ENCODE measurements at places on chromosomes 12 and 14. TPM values are rescaled to one million over a fixed set of nuclear protein-coding genes. Genes with fewer than 3 reads are reported as not detected.

Gene KRT6A
- 1.5 TPM for polyA plus RNA-seq

Gene HOXC12
- polyA plus RNA-seq: not detected

Gene PKP2
- polyA plus RNA-seq: 14.8 TPM

Gene FAM90A1
- 0.67 TPM for polyA plus RNA-seq

Gene ERGIC2
- 71.3 TPM for polyA plus RNA-seq

Gene RPL10L
- polyA plus RNA-seq: 182 TPM

Gene GAS2L3
- polyA plus RNA-seq: 10.4 TPM

Gene METTL3
- 81.1 TPM for polyA plus RNA-seq

Gene OVCH1
- 1.2 TPM for polyA plus RNA-seq

Gene GSG1
- 695 TPM for polyA plus RNA-seq

Gene PTGER2
- polyA plus RNA-seq: 5.3 TPM

Gene DBX2
- polyA plus RNA-seq: 1.1 TPM

Gene PSME2
- 122 TPM for polyA plus RNA-seq

Gene TAS2R19
- 0.34 TPM for polyA plus RNA-seq

Gene TSHR
- polyA plus RNA-seq: 0.88 TPM

Gene TAS2R42
- not detected for polyA plus RNA-seq

Gene ZNF641
- polyA plus RNA-seq: 27.2 TPM

Gene IL26
- not detected for polyA plus RNA-seq

Gene AREL1
- 47.7 TPM for polyA plus RNA-seq

Gene NDRG2
- polyA plus RNA-seq: 85.6 TPM

Gene KLHL33
- 0.67 TPM for polyA plus RNA-seq

Gene CDKN1B
- 59.2 TPM for polyA plus RNA-seq

Gene POTEG
- polyA plus RNA-seq: 4.2 TPM

Gene ABCB9
- 41.6 TPM for polyA plus RNA-seq

Gene GLIPR1L1
- polyA plus RNA-seq: 95.5 TPM

Gene NYNRIN
- polyA plus RNA-seq: 22.0 TPM

Gene EML5
- polyA plus RNA-seq: 4.2 TPM

Gene PROX2
- polyA plus RNA-seq: 0.08 TPM

Gene LRCOL1
- 1.6 TPM for polyA plus RNA-seq

Gene HHIPL1
- polyA plus RNA-seq: 1.0 TPM

Gene USP44
- 52.9 TPM for polyA plus RNA-seq

Gene SMARCC2
- polyA plus RNA-seq: 69.5 TPM

Gene BCL7A
- 5.9 TPM for polyA plus RNA-seq

Gene HOXC9
- 2.4 TPM for polyA plus RNA-seq

Gene SENP1
- 148 TPM for polyA plus RNA-seq

Gene LRR1
- polyA plus RNA-seq: 85.7 TPM

Gene KRT79
- not detected for polyA plus RNA-seq

Gene PAX9
- 0.13 TPM for polyA plus RNA-seq

Gene LALBA
- polyA plus RNA-seq: 4.7 TPM

Gene ADAMTS20
- 0.26 TPM for polyA plus RNA-seq

Gene RNASE11
- 81.0 TPM for polyA plus RNA-seq

Gene PLEKHD1
- polyA plus RNA-seq: 1.9 TPM

Gene ARMH4
- polyA plus RNA-seq: 13.5 TPM

Gene AKAP5
- polyA plus RNA-seq: 0.29 TPM

Gene STYK1
- 0.26 TPM for polyA plus RNA-seq

Gene GLIPR1L2
- polyA plus RNA-seq: 35.9 TPM

Gene FGD6
- polyA plus RNA-seq: 4.8 TPM

Gene CLEC6A
- polyA plus RNA-seq: not detected

Gene NR2C1
- 66.3 TPM for polyA plus RNA-seq

Gene SERPINA1
- polyA plus RNA-seq: 123 TPM

Gene NKX2-1
- polyA plus RNA-seq: not detected
